ENCODE measurements at places on chromosomes 5 and 9. TPM values are rescaled to one million over a fixed set of nuclear protein-coding genes. Genes with fewer than 3 reads are reported as not detected.

COL15A1 gene
- total RNA-seq: 42.0 TPM

HIGD2A gene
- total RNA-seq: 105 TPM

CORO2A gene
- 5.3 TPM for total RNA-seq

PCDHGC4 gene
- 1.5 TPM for total RNA-seq

PDCD1LG2 gene
- 2.4 TPM for total RNA-seq

CHSY3 gene
- total RNA-seq: 3.0 TPM

FAM153A gene
- 13.4 TPM for total RNA-seq

HTR4 gene
- total RNA-seq: 0.22 TPM

NPR3 gene
- 12.5 TPM for total RNA-seq

NRG2 gene
- total RNA-seq: 1.9 TPM

WNT8A gene
- not detected for total RNA-seq

NUTM2F gene
- not detected for total RNA-seq

ASPN gene
- total RNA-seq: 1.5 TPM

SOX30 gene
- total RNA-seq: 0.09 TPM

GPRIN1 gene
- total RNA-seq: 1.3 TPM

SIT1 gene
- 3.1 TPM for total RNA-seq

GALT gene
- total RNA-seq: 49.2 TPM

TUSC1 gene
- 17.6 TPM for total RNA-seq

FAM78A gene
- total RNA-seq: 6.1 TPM

TAF11L10 gene
- total RNA-seq: not detected

CDK7 gene
- 22.7 TPM for total RNA-seq

MZB1 gene
- total RNA-seq: 49.6 TPM

CARD9 gene
- 7.0 TPM for total RNA-seq

TNFSF8 gene
- total RNA-seq: 5.0 TPM

SPATA6L gene
- 15.1 TPM for total RNA-seq

CCDC192 gene
- total RNA-seq: not detected

SLC34A3 gene
- 0.13 TPM for total RNA-seq

INSL6 gene
- 0.47 TPM for total RNA-seq

REEP2 gene
- 1.9 TPM for total RNA-seq
